CD8-positive, alpha-beta T cell (primary cell): ENCODE measurements at places on chromosomes 16 and 17. TPM values are rescaled to one million over a fixed set of nuclear protein-coding genes. Genes with fewer than 3 reads are reported as not detected.

DNA sequence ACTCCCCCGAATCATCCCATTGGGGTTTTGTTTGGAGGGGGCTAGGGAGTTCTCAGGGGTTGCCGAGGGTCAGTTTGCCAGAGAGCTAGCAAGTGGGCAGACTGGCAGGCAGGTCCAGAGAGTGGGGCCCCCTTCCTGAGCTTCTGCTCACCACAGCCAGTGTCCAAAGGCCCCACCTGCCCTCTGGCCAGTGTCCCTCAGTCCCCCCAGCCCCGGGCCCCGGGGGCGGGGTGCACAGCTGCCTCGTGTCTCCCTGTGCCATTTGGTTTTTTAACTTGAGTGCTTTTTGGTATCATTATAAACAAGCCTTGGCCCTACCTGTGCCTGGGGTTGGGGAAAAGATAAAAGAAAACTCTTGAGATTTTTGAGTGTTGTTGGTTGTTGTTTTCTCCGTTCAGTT is 91.8 kb downstream of the CCDC182 start:
- no peak for DNase-seq

DNA sequence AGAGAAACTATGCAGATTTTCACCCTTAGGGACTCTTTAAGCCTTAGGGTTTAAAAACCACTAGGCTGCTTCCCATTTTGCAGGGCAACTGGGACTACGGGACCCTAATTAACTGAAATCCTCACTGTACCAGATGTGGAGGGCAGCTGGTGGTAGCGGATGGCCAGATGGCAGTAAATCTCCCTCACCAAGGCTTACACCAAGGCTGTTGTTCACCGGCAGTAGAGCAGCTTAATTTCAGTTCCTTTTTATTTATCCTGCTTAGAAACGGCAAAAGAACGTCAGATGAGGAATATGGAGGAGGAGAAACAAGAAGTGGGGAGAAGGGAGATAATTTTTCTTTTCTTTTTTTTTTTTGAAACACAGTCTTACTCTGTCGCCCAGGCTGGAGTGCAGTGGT is 6.5 kb downstream of the ABHD15 start:
- no peak for DNase-seq

DNA sequence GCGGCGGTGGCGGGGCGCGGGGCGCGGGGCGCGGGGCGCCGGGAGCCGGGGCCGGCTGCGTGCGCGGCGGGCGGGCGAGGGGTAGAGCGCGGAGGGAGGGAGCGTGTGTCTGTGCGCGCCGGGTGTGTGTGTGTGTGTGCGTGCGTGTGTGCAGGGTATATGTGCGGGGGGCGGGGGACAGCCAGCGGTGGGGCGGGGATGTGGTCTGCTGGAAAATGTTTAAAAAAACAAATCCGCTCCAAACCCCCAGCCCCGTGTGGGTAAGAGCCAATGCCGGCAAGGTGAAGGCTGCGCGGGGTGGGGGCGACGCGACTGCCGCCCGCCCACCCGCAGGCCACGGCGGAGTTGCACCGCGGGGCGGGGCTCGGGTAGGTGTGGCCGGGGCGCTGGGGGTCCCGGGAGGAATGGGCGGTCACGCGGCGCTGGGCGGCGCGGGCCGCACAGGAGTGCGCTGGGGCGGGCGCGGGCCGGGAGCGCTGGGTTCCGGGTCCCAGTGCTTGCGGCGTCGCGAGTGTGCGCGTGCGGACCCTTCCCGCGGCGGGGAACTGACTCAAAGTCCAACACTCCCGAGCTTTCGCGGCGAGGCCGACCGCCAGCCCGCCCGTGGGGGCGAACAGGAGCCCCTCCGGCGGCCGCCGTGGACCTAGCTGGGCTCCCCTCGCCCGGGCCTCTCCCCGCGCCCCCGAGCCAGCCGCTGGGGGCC is at the start of gene CYGB:
Gene CYGB (minus strand): TSS at position 132 of the 703 bp plus-strand sequence. CDS start 167 bp downstream, outside the sequence.
- DNase-seq: no peak

Gene RARA
- total RNA-seq: 133 TPM

DNA sequence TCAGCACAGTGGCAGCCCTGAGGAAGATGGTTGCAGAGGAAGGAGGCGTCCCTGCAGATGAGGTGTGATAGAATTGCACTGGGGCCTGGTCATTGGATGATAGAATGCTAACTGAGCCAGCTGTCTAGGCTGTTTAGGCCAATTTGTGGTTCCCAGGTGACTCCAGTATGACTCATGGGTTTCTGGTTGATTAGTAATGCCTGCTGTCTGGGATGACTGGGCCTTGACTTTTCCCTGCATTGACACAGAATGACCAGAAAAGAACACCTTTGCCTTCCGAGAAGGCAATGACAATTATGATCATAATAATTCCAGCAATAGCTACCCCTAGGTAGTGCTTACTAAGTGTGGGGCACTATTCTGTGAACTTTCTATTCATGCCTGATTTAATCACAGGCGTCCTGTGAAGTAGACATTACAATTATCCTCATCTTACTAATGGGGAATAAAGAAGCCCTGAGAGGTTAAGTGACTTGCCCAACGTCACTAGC is 31.5 kb downstream of the USP43 start:
- DNase-seq: no peak

GRCh38 chr17:48927978-48928745 is 16.5 kb downstream of the SNF8 start:
- DNase-seq: no peak

Gene KRTAP4-5
- not detected for total RNA-seq

GRCh38 chr17:57953219-57953618 is 2.0 kb downstream of the CUEDC1 start:
- no peak for DNase-seq

- no peak for DNase-seq
These were observed 100.2 kb downstream of the C16orf78 start for GRCh38 chr16:49473773-49474172.

DNA sequence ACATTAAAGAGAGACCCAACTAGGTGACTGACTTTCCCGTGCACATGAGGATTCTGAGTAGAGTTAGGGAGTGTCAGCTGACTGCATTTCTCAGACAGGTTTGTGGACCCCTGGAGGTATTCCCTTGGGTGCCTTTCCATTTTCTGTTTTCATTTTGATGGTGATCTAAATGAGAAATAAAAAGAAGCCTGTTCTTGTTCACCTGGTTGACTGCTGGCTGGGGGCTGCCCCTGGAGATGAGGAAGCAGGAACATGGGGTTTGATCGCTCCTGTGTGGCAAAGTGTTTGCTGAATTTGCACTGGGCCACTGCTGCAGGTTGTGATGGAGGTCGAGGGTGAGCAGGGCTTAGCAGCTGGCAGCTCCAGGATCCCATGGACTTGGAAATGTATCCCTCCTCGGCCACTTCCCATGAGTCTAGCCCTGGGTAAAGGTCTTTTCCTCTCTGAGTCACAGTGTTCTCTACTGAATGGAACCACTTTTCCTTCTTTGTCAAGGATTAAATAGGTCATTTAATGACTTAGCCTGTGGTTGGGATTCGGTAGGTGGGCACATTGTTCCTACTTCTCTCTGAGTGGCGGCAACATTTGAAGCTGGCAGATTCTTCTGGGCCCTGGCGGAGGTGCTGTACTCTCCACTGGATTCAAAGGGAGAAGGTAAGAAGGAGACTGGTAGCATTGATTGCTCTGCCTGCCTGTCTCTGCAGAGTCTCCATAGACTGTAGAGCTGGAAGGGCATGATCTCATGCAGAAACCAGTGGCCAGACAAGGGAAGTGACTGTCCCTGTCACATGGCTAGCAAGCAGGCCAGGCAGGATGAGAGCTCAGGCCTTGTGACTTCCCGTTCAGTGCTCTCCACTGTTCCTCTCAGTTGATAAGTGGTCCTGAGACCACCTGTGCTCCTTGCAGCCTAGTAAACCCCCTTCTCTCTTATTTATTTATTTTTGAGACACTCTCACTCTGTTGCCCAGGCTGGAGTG is 17.9 kb downstream of the SNX29 start:
- DNase-seq: no peak

DNA sequence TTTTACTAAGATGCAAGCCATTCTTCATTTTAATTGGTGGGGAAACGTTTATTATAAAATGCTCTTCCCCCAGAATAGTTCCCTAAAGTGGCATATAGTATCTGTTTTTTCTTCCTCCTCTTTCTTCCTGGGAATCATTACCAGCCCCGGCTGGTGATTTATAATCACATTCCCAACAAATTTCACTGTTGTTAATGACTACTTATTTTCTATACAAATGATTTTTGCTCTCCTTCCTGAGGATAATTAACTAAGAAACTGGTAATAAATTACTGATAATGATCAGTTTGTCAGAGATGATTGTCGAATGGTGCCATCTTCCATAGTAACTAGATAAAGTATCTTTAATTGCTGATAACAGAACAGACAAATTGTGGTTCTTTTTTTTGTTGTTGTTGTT is 785.5 kb upstream of the RBFOX1 start:
- no peak for DNase-seq

DNA sequence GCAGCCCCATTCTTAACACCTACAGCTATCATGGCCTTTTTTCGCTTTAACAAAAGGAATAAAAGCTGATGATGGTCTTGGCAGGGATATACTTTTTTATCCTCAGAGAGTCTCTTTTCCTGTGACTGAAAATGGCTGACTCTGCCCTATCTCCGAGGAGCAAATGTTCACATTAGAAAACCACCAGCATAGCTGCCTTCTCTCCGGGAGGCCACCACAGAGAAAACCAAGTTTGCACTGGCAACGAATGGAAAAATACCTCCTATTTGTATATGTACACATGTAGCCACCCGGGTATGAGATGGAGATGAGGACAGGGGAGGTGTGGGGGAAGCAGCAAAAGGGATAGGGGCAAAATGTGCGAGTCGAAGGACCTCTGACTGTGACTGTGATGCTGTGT is 88.2 kb downstream of the STX8 start:
- no peak for DNase-seq

DNA sequence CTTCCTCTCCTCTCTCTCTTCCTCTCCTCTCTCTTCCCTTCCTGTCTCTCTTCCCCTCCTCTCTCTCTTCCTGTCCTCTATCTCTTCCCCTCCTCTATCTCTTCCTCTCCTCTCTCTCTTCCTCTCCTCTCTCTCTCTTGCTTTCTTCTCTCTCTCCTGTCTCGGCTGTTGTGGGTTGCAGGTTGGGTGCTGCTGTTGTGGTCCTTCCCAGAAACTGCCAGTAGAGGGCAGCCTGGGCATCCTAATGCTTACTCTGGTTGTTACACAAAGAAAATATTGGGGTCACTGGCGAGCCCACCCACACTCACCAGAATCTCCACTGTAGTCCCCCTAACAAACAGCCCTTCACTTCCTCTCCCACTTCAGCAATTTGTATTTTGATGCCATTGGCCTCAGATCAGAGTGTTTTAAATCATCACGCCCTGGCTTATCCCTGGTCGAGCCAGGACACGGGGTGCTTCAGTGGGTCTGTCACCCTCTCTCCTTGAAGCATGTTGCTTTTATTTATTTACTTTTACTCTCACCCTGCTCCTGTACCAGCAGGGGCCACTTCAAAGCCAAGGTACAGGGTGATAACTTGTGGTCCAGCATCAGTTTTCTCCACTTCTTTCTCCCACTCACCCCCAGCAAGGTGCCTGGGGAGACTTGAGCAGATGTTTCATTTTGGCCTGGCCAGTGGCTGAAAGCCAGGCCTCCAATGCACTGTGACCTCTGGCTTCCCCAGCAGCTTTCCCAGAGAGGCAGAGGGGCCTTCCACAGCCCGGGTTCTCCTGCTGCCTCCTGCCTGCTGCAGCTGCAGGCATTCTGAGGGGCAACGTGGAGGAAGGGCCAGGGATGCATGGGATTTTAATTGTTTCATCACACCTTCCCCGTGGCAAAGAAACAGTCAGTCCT is 4.7 kb upstream of the MMP15 start:
- peak; percentile 76 for DNase-seq

- no peak for DNase-seq
These were observed 25.5 kb downstream of the ADAMTS18 start for GRCh38 chr16:77409311-77409710.

Gene OR3A3
- total RNA-seq: not detected

DNA sequence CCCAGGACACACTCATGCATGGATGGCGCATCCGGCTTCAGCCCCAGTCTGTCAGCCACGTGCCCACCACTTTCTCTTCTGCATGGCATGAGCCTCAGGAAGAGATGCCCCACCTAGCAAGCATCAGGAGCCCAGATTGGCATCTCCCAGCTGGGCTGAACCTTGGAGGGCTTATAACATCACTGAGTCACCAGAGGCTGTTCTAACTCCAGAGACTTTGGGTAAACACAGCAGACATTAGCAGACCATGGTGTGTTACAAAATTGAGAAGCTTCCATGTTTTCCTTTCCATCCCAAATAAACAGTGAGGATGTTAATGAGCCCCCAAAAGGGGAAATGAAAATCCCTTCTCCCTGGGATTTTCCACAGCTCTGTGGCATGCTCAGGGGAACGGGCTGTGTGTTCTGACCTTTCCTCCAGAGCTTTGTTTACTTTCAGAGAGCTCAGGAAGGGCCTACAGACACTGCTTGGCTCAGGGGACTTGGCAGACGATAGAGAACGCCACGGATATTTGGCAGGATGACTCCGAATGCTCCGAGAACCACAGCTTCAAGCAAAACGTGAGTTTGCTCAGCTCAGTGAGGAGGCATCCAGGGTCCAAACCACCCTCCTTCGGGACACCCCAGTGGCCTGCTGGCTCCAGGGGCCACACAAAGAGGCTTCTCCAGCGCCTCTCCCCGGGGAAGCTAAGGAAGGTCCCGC is 16.5 kb downstream of the GLP2R start:
- DNase-seq: no peak

Gene ACD
- 23.9 TPM for total RNA-seq

DNA sequence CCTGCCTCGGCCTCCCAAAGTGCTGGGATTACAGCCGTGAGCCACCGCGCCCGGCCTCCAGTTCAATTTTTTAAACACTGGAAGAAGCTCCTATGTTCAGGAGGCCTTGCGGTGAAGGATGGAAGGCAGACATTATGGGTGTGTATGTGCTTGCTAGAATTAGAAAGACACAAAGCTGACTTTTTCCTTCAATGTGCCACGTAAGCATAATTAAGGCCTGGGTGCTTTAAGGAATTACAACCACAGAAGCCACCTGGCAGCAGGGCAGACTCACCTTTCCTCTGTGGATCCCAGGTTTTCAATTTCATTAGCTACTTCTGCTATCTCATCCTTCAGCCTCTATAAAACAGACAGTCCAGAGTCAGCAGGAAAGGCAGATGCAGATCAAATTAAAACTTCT is 74.2 kb downstream of the CYTH1 start:
- no peak for DNase-seq

Gene NPIPB13
- 13.8 TPM for total RNA-seq

GRCh38 chr17:21379080-21379711 is 3.0 kb downstream of the KCNJ12 start:
- no peak for DNase-seq

Gene C16orf96
- total RNA-seq: 0.27 TPM

DNA sequence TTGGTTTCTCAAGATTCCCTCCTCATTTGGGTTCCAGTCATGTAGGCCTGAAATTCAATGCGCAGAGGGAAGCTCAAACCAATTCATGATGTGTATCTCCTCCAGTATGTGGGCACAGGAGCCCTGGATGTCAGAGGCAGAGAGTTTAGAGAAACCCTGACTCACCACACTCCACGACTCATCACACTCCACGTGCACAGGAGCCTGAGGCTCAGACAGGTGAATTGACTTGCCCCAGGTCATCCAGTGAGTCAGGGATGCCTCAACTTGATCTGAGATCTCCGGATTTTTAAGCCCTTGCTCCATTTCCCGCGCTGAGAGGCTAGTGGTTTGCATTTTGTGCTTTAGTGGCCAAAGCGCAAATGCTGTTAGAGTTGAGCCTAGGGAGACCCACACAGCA is 183.9 kb downstream of the HAPSTR1 start:
- DNase-seq: no peak

Gene FSCN2
- total RNA-seq: 0.38 TPM

- no peak for DNase-seq
These were observed 34.8 kb upstream of the XYLT2 start for GRCh38 chr17:50311112-50311460.

Gene TMEM106A
- 8.9 TPM for total RNA-seq
